ENCODE measurements at places on chromosomes 3 and 15. TPM values are rescaled to one million over a fixed set of nuclear protein-coding genes. Genes with fewer than 3 reads are reported as not detected.

- no peak for DNase-seq
Observed at GRCh38 chr15:51132384-51133139, 37.9 kb upstream of the TNFAIP8L3 start.

- no peak for DNase-seq
Observed at GRCh38 chr15:49521802-49522201, 98.8 kb downstream of the FGF7 start.

GRCh38 chr3:127040216-127040615 lies 57.3 kb downstream of the PLXNA1 start:
- no peak for DNase-seq

GRCh38 chr15:91879158-91879557 lies 25.6 kb downstream of the SLCO3A1 start:
- DNase-seq = no peak

DNA sequence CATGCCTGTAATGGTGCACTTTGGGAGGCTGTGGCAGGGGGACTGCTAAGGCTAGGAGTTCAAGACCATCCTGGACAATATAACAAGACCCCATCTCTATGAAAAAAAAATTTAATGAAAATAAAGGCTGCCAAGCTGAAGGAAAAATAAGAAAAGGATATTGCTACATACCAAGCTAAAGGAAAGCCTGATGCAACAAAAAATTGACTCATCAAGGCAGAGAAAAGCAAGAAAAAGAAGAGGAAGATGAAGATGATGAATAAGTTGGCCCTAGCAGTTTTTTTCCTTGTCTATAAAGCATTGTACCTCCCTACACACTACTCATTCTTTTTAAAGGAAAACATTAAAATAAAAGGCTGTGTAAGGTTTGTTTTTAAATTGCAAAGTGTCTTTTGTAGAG lies 441.9 kb upstream of the MDFIC2 start:
- DNase-seq = no peak

DNA sequence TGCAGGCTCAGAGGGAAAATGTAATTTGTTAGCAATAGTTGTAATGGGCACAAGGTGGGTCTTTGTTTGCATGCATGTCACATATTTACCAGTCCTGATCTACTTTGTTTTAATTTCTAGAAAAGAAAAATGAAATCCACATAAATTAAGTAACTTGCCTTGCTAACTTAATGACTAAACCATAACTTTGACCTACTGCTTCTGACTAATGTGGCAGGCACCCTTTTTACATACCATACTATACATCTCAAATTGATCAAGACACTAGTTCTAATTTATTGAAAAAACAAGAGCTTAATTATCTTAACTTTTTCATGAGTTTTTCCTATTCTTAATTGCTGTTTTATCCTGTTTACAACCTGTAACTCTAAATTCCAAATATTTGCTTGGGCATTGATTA lies 93.2 kb downstream of the ATP11B start:
- DNase-seq = no peak

DNA sequence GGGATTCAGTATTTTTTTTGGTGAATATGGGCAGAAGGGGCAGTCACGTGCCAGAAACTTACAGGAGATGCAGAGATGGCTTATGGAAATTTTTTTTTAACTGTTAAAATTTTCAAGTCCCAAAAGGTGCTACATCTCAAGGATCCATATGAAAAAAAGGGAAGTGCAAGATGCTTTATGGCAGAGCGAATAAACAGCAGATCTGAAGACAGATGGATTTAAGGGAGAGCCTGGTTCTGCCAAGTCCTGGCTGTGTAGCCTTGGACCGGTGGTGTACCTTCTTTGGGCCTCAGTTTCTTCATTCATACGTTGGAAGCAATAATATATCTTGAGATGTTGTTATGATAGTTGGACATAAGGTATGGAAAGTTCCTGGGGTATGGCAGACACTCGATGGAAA lies 91.5 kb upstream of the ARRDC4 start:
- DNase-seq = no peak

DNA sequence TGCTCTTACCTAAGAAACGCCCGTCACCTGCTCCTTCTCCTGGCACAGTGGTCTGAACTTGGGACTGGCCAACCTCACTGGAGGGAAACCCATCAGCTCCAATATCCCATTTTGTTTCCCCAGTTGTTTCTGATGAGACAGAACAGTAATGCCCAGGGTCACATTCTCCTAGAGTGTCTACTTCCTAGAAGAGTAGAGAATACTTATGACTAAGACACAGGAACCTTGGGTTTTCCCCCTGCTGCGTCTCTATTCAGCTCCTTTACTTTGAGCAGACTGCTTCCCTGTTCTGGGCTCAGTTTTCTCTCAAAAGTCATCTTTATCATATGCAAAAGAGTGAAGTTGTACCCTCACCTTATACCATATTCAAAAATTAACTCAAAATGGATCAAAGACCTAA lies 79.4 kb downstream of the POLR2M start:
- no peak for DNase-seq

DNA sequence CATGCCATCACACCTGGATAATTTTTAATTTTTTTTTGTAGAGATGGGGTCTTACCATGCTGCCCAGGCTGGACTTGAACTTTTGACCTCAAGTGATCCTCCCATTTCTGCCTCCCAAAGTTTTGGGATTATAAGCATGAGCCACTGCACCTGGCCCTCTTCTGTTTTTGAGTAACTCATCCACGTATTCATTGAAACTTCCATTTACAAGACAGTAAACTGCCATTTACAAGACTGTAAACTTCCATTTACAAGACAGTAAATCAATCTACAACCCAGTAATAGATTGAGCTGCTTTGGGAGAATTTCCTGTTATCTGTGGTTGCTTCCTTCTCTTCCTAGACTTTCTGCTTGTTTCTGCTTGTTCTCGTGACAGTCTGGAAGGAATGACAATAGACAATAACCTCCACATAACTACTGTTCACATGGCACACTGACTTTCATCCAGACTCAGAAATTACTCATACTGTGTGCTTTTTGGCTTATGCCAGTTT lies 114.7 kb upstream of the CCNL1 start:
- DNase-seq = no peak

- DNase-seq = no peak
Observed at GRCh38 chr3:128547368-128547987, 54.5 kb upstream of the GATA2 start.

DNA sequence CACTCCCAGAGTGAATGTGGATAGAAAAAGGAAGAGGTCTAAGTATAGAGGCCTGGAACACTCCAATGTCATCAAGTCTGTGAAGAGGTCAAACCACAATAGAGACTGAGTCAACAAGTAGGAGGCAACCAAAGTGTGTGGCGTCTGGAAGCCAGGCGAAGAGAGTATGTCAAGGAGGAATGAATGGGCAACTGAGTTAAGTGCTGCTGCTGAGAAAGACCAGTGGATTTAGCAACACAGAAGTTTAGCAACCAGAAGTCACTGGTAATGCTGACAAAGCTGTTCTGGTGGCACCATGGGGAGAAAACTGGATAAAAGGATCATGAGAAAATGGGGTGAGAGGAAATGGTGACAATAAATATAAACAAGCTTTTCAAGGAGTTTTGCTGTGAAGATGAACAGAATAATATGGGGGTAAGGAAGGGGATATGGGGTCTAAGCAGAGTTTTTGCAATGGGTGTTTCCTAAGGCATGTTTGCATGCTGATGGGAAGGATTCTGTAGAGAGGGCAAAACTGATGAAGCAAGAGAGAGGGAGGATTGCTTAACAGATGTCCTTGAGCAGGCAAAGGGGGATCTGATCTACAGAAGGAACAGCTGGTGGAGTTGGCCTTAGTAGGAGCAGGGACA lies 38.4 kb downstream of the PCOLCE2 start:
- no peak for DNase-seq

GRCh38 chr3:171967137-171967783 lies 72.1 kb upstream of the FNDC3B start:
- no peak for DNase-seq

GRCh38 chr3:56748663-56749231 lies 53.0 kb downstream of the ARHGEF3 start:
- no peak for DNase-seq

DNA sequence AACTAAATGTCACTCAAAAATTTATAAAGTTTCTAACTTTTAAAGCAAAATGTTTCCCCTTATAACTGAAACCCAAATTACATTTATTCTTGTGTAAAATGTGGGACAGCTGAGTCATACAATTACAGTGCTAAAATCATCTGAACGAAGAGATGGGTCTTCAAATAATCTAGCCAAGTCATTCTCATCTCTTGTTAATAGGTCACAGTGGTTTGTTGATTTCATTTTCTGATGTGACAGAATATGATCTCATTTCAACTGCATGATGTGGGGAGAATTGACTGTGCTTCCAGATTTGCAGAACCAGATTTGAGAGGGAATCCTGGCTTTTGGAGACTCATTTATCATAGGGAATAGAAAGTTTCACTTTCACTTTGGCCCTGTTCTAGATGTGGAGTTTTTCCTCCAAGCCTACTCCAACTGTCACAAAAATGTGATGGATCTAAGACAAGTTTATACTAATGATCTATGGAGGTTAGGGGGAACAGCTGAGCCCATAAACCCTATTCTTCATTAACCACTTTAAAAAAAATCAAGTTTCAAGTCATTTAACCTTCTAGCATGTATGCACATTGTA lies 685.0 kb downstream of the PDCD6IP start:
- no peak for DNase-seq

DNA sequence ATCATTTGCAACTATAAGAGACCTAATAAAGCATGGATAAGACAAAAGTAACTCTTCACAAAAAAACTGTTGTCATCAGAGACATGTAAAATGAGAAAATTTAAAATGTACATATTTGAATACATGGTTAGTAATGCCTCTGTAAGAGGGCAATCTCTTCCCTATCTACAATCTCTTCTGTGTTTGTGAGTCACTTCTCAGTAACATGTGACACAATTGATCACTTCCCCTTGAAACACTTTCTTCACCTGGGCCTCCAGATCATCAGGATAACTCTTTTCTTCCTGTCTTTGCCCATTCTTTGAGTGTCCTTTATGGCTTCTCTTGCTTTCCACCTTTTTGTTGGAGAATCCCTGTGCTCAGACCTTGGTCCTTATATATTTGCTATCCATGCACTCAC lies 50.4 kb downstream of the TFDP2 start:
- no peak for DNase-seq

- no peak for DNase-seq
Observed at GRCh38 chr3:170780955-170781354, 89.0 kb downstream of the RPL22L1 start.

- DNase-seq = no peak
Observed at GRCh38 chr3:141184430-141184829, 47.2 kb upstream of the PXYLP1 start.

DNA sequence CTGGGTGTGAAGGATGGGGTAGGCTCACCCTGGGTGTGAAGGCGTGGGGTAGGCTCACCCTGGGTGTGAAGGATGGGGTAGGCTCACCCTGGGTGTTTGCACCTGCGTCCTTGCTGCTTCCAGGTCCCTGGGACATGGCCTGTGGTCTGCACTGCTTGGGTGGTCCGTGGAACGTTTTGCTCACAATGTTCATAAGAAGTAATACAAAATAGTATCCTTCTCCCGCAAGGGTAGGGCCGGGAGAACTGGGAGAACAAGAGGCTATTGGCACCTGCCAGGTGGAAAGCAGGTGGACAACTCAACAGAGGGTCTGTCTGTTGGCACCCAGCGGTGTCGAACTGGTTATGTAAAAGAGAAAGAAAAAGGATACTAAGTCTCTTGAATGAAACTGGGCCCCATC lies 17.0 kb upstream of the PCSK6 start:
- DNase-seq = no peak

DNA sequence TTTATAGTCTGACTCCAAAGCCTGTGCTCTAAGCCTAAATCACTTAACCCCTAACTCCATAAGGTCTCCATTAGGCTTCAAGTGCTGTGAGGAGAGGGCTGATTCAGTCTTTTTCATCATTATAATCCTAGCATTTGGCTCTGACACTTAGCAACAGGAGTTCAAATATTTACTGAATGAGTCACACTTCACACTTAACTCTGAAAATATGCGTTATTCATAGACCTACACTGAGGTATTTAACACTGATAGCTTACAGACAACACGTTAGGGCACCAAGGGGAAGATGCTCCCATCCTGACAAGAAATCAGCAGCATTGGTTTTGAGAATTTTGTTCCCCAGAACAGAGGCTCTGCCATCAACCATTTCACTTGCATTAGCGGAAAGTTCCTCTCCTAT lies 53.5 kb downstream of the MSL2 start:
- DNase-seq = no peak

DNA sequence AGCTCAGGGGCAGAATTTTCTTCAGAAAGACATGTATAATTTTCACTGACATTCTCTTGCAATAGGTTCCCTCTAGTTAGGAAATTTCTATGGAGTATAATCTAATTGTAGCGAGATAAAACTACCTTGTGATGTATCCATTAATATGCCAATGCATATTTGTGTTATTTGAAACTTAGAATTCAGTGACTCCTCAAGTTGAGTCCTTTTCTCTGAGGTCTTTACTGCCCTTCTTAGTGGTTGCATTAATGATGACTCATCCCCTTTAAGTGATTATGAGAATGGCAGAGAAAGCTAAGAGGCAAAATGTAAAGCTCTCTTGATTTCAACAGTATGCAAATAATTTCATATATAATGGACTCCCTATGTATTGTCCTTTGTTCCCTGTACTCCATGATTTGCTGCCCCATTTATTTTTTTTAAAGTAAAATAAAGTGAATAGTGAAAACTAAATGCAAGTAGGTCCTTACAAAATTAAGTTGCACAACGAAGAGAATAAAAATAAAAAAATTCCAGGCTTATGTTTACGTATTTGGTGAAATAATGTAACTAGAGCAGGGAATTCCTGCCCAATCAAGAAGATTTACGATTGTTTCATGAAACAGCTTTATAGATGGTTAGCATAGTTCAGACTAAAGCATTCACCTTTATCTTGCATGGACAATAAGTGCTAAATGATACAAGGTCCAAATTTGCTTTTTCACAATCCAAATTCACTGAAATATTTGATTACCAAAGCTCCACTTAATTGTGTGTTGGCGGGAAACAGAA lies 78.1 kb downstream of the ZPLD1 start:
- no peak for DNase-seq

Gene B3GALNT1
- 2.4 TPM for total RNA-seq

Gene C3orf80
- total RNA-seq = not detected

Gene SMAD6
- total RNA-seq = 0.26 TPM

Gene TERC
- 15.5 TPM for total RNA-seq

Gene TM4SF18
- total RNA-seq = not detected

Gene TMEM108
- total RNA-seq = not detected

Gene ERICH6
- total RNA-seq = not detected

Gene TCTA
- 21.3 TPM for total RNA-seq

Gene PTPRG
- not detected for total RNA-seq

Gene TMEM266
- 0.11 TPM for total RNA-seq

Gene FLNB
- 12.8 TPM for total RNA-seq

Gene LTK
- total RNA-seq = 0.31 TPM

Measured in CD8-positive, alpha-beta memory T cell (primary cell).